D721Med (cell line): ENCODE measurements at places on chromosomes 11 and 22.

- no peak for DNase-seq
Measured at GRCh38 chr22:33747576-33748180, 172.6 kb downstream of the LARGE1 start.

GRCh38 chr11:8384199-8384821, 120.6 kb upstream of the LMO1 start:
- DNase-seq = no peak

- DNase-seq = no peak
Measured at GRCh38 chr11:91310085-91310484, 914.5 kb upstream of the FAT3 start.

DNA sequence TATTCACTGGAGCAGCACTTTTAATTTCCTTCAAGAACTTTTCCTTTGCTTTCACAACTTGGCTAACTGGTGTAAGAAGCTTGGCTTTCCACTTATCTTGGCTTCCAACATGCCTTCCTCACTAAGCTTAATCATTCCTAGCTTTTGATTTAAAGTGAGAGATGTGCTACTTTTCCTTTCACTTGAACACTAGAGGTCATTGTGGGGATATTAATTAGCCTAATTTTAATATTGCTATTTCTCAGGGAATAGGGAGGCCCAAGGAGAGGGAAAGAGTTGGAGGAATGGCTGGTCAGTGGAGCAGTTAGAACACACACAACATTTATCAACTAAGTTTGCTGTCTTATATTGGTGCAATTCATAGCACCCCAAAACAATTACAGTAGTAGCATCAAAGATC, 24.6 kb upstream of the CCDC90B start:
- no peak for DNase-seq

GRCh38 chr11:132064987-132065620, 694.7 kb downstream of the NTM start:
- DNase-seq = no peak

DNA sequence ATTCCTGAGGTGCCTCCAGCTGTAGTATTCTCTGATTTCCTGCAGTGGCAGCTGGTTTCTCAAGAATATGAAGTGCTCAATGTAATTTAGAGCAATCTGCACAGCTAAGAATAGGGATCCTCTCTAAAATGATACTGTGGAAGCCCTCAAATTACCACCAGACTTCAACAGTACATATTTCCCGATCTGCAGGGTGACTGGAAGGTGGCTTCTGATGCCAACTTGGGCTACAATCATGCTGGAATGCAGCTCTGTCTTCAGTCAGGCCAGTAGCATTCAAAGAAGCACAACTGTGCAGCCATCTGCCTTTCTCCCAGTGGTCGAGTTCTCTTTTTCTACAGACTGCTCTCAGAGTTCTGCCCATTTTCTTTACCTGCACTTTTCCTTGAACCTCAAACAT, 55.5 kb upstream of the CD5 start:
- DNase-seq = no peak

DNA sequence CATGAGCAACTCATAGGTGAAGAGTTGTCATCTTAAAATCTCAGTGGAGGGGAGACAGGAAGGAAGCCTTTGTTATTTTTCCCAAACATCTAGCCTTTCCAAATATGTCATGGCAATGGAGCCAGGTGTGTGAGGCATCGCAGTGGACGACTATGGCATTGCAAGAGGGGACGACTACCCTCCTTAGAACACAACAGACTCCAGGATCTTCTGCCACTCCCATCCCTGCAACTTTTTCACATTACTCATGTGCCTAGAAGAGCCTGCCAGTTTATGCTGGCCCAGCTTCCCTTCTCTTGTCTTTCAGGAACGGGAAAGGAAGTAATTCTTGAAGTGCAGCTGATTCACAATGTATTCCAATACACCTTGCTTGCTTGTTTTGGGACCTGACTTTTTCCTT, 1008.4 kb downstream of the OPCML start:
- no peak for DNase-seq

GRCh38 chr22:31260474-31260856, 31.8 kb downstream of the PIK3IP1 start:
- no peak for DNase-seq

- DNase-seq = no peak
Measured at GRCh38 chr11:60193687-60194433, 11.0 kb upstream of the MS4A6A start.

DNA sequence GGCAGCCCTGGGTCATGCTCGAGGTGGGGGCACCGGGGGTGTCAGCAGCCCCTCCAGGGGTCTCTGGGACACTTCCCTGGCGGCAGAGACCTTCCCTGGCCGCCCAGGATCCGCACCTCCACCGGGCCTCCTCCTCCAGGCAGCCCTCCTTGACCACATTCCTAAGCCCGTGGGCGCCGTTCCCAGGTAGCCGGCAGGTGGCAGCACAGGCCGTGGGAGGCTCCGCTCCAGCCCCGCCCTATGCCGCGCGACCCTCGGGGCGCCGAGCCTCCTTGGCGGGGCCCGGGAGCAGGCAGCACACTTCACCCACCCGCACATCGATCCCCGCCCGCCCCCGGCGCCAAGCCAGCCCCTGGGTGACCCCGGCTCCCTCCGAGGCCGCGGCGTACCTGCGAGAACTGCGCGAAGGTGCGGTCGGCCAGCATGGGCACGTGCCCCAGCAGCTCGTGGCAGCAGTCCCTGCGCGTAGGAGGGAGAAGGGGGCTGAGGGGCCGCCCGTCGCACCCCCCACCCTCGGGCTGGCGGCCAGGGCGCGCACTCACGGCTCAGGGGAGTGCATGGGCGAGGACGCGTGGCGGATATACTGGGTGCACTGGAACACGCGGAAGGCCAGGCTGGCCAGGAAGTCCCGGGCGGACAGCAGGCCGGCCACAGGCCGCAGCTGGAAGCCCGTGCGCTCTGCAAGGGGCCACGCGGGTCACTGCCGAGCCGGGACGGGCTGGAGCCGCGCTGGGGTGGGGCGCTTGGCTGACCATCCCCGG, 5.3 kb upstream of the INS start:
- peak; percentile 29 for DNase-seq

DNA sequence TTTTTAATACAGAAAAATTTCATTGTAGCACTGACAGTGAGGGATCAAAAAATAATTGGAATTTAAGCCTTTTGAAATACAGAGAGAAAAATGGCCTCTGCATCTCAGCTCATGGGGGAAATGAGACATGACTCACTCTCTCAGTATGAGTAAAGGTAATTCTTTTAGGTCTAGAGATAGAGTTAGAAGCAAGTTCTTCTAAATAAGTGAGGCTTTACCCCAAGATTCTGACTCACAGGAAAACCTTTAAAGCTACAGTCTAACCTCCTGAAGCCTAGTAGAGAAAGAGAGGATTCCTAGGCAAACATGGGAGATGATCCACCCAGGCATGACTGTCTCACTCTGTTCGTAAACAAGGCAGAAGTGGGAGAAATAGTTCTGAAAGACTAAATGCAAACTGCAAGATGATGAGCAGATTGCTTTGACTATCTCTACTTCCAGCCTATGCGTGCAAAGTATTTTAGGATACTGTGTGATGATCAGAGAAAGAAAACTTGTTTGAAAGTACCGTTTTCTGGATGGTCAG, 1003.3 kb upstream of the CCDC90B start:
- DNase-seq = no peak

DNA sequence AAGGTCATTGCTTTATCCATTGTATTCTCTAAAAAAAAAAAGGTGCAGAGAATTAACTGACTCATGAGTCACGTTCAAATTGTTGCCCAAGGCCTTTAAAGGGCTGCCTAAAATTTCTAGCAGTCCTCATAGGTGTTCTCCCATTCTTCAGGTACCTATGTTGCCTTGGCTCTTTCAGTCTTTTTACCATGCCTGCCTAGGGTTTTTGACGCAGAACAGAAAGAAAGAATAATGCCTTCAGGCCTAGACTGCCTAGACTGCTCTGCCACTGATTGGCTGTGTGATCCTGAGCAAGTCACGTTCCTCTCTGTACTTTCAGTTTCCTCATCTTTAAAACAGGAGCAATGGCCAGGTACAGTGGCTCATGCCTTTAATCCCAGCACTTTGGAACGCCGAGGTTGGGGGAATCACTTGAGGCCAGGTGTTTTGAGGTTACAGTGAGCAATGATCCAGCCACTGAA, 21.5 kb downstream of the CTSC start:
- DNase-seq = no peak

DNA sequence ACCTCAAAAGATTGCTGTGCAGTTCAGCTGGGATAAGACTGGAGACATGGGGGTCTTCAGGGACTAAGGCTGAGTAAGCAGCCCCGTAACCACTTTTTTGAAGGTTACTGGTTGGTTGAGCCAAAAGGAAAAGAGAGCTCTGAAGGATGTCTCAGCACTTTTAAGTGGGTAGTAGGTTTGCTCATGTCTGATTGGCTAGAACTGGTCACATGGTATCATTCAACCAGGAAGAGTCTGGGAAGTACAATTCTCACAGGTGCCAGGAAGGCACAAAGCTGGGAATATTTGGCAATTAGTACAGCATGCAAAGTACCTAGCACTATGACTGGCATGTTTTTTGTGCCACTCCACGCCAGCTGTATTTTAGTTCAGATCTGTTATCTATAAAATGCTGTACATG, 58.1 kb downstream of the SNX19 start:
- no peak for DNase-seq

DNA sequence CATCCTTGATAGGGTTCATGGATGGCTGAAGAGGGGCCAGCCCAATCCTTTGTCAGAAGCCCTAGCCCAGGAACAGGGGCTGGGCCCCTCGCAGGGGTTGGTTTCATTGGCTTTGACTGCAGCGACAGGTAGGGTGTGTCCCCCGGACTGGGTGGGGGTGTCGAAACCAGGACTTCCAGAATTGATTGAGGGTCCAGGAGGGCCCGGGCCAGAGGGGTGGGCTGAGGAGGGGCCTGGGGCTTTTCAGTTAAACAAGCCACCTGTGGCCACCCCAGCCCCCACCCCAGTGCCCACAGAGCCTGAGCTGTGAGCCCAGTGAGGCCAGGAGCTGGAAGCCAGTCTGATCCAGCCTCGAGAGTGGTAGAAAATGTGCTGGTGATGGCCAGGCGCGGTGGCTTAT, 18.1 kb upstream of the PRR5 start:
- DNase-seq = no peak

DNA sequence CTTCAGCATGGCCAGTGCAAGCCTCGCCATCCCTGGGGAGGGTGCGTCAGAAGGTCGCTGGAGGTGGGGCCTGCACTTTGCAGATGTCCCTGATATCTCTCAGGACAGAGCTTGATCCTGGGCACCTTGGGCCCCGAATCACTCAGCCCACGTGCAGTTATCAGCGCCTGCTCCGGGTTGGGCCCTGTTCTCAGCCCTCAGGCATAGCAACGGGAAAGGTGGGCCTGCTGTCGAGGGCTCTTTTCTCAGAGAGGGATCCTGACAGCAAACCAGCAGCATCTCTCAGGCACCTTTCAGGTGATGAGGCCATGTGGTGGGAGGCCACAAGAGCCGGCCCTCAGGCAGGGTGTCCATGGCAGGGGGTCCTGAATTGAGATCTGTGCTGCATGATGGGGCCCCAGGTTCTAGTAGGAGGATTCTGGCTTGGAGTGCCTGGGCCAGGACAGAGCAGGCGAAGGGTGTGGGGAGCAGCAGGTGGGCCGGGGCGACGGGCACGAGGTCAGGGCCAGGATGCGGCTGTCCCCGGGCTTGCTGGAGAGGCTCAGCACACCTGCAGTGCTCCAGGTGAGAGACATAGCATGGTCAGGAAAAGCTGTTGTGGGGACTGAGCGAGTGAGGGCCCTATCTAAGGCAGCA, 280.5 kb downstream of the TBC1D22A start:
- no peak for DNase-seq

- no peak for DNase-seq
Measured at GRCh38 chr11:2138068-2138430, 1.1 kb downstream of the IGF2 start.

DNA sequence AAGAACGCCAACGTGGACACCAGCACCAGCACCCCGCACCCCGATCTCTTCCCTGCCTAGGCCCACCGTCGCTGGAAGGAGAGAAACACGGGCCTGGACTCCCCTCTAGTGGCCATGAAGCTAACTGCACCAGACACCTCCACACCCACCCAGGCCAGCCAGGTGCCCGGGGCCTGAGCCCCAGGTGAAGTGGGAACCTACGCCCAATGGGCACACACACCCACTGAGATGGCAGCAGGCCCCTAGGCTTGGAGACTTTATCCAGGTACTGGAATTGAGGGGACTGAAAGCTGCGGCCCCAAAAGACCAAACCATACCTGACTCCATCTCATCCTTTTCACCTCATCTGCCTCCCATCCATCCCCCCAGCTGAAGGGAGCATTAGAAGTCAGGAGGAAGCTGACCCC, 81.0 kb downstream of the BUD13 start:
- DNase-seq = peak; percentile 79

DNA sequence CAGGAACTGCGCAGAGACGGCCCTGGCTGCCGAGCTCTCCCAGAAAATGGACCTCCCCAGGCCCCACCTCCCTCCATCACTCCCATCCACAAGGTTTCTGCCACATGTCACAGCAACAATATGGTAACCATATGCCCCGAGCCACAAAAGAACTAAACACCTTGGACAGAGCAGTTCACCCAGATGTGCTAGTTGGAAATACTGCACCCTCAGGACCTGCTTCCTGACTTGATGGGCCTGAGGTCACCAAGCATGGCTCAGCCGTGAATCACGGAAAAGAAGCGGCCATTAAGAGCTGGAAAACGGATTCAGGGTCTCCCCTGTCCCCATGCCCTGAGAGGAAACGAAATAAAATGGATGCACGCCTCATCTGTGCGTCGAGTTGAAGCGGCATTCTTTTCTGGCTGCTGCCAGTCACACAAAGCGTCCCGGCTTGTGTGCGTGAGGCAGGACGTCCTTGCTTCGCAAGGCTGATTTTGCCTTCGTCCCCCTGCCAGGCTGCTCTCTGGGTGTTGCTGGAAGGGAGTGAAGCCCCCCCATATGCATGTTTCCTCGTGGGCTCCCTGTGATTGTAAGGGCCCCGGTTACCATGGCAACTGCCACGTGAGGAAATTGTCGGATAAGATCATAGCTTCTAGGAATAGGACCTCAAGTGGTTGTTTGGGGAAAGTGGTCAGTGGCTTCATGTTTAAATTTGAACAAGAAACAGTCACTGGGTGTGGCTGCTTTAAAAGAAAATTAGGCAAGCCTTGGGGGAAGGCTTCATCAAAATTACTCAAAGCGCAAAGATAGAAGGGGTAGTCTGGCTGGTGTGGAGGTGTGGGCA, 51.7 kb downstream of the FLI1 start:
- DNase-seq = no peak

- no peak for DNase-seq
Measured at GRCh38 chr11:125174686-125175085, 10.1 kb downstream of the PKNOX2 start.

GRCh38 chr11:75233754-75234172, 6.8 kb upstream of the TPBGL start:
- no peak for DNase-seq

- no peak for DNase-seq
Measured at GRCh38 chr11:10809373-10810160, 841 bp upstream of the EIF4G2 start.
